ENCODE measurements at places on chromosomes 13 and 19.

DNA sequence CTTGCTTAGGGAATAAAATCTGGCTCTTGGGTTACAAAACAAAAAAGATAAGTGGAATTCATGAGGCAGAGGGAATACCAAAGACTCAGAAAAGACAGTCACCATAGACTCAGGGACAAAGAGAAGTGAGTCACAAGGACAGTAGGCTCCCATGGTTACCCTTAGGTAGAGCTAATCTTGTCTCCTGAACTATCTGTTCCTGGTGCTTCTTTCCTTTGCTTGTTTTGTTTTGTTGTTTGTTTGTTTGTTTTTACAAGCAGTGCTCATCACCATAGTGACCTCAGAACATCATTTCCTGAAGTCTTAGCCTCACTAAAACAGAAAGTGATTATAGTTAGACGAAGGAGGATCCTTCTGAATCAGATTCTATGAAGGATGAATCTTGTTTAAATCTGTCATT, 142.3 kb upstream of the SOX21 start:
- no peak for DNase-seq

- no peak for DNase-seq
Measured at GRCh38 chr13:113489171-113489548, 1.4 kb downstream of the DCUN1D2 start.

- DNase-seq = no peak
Measured at GRCh38 chr19:49855277-49855675, 4.3 kb downstream of the PTOV1 start.

DNA sequence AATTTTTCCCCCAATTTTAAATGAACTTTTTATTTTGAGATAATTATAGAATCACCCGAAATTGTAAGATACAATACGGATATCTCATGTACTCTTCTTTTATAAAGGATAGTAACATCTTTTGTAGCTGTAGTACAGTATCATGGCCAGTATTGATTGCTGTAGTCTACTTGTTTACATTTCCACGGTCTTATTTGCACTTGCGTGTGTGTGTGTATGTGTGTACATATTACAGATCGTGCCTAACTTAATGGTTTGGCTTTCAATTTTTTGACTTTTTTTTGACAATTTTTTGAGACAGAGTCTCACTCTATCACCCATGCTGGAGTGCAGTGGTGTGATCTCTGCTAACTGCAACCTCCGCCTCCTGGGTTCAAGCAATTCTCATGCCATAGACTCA, 6.7 kb downstream of the PAN3 start:
- DNase-seq = no peak

DNA sequence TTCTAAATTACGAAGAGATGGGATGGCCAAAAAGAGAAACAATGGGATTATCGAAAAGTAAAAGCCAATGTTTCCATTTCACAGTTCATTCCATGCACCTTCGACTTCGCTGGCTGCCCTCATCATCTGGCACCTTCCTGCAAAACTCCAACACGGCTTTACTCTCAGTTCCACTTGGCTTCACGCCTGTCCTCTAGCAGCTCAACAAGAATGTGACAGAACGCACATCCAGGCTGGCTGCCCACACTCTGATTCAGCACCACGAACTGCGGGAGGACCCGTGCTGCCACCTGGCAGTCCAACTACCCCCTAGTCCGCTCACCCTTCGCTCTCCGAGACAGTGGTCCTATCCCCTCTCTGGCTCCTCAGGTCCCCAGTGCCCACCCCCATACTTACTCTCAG, 11.7 kb downstream of the ATP7B start:
- no peak for DNase-seq

DNA sequence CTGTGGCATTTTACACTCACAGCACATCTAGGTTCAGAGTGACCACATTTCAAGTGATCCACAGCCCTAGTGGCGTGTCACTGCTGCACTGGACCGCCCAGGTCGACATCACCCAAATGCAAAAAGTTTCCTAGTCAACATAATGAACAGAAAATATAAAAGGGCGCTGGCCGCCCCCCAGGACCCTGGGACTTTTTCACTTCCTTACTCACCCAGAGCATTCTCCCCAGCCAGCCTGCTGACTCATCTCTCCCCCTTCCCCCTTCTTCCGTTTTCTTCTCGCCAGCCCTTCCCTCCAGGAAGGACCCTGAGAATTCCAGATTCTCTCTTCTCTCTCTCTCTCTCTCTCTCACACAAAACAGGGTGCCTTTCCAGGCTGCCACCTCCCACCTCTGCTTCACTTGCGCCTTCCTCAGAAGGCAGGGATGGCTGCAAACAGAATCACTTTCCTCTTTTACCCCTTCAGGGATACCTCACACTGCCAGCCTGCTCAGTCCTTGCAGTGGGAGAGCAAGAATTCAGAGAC, 21.0 kb upstream of the GRWD1 start:
- no peak for DNase-seq

DNA sequence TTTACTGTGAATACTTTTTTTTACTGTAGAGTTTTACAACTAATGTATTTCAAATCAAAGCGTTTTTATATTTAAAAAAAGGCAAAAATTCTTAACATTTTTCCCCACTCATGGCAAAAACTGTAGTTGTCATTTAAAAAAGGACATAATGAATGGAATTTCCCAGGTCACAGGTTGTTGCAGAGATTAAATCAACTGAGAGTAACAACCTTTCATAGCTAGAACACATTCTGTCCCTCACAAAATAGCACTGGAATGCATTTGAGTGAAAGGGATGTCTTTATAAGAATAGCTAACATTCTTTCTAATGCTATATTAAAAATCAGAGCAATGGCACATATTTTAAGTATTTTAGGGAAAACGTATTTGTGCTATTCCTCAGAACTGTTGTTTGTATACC, 1393.3 kb upstream of the ATXN8OS start:
- no peak for DNase-seq

Measured in NCI-H1417 treated with DMSO at 0.1 percent for 48 hours (cell line).